ENCODE measurements at places on chromosomes 1 and 21. TPM values are rescaled to one million over a fixed set of nuclear protein-coding genes. Genes with fewer than 3 reads are reported as not detected.
A peak's percentile ranks its signal among the peaks of the same experiment; 100 is the strongest.

DNA sequence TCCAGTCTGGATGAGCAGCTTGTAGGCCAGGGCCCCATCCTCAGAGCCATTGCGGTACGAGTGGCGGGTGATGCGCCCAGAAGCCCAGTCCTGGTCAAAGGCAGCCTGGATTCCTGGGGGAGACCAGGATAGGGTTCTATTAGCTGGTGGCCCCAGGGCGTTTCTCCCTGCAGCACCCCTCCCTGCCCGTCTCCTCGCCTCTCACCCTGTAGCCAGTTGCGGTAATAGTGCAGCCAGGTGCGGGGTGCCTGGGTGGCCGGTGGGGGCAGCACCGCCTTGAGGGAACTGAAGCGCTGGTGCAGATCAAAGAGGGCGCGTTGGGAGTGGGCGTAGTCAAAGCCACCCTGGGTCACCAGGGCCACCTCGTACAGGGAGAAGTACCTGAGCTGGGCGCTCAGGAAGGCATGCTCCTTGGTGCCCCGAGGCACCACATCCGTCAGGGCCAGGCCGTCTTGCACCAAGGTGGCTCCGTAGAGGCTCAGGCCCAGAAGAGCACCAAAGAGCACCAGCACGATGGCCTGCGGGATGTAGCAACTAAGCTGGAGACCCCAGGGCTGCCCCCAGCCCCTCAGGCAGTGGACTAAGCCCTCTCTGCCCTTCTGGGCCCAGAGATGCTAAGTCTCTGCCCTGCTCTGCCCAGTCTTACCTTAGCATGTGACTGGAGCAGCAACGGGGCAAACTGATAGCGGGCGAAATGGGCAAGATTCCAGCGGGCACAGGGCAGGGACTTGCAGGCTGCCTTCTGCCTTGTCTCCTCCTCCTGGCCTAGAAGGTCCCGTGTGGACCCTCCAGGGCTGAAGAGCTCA lies 15.7 kb downstream of the PTCH2 start:
- no peak for DNase-seq
- no peak overlapping the region for H3K4me3 ChIP-seq
- H3K27me3 ChIP-seq = no peaks in the 10 kb centered on the region
- peak overlapping the region; percentile 48 for H3K27ac ChIP-seq
- peaks cover 4% of the 10 kb centered on the region for H3K4me1 ChIP-seq
- H3K36me3 ChIP-seq = no peaks in the 10 kb centered on the region

The FCER1G gene
- total RNA-seq = 22.1 TPM

The SPRR2G gene
- not detected for total RNA-seq

The TDRD5 gene
- not detected for total RNA-seq

The RPS6KC1 gene
- total RNA-seq = 13.4 TPM

DNA sequence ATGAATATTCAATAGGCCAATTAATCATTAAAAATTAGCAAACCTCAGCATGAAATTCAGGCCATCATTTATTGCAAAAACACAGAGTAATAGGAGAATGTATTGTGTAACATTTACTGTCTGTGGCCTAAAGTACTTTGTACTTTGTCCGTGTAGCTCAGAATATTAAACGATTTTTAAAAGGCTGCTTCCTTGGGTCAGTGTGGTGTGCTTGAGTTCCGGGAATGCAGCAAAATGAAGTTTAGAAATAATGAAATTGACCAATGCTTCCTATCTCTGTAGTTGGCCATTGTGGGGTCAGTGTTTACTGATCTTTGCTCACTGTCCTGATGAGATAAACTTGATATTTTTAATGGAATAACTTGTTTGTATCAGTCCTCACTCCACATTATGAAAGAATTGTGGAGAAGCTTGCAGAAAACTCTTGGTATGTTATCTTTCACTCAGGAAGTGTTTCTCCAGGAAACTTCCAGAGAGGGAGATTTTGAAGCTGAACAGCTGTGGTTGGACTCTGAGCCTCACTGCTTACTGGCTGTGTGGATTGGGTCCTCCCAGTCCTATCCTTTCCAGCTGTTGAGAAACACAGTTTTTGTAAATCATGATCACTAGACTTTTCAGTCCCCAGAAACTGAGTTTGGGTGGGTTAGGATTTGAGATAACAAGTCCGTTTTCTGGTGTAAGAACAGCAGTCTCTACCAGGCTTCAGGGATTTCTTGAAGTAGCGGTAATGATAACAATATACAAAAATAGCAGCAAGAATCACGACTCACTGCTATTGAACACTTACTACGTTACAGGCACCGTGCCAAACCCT lies 19.2 kb upstream of the MTARC1 start:
- no peak overlapping the region for H3K4me3 ChIP-seq
- DNase-seq = no peak
- no peaks in the 10 kb centered on the region for H3K36me3 ChIP-seq
- no peak overlapping the region for H3K27ac ChIP-seq
- H3K4me1 ChIP-seq = no peaks in the 10 kb centered on the region
- H3K27me3 ChIP-seq = peaks cover 3% of the 10 kb centered on the region

DNA sequence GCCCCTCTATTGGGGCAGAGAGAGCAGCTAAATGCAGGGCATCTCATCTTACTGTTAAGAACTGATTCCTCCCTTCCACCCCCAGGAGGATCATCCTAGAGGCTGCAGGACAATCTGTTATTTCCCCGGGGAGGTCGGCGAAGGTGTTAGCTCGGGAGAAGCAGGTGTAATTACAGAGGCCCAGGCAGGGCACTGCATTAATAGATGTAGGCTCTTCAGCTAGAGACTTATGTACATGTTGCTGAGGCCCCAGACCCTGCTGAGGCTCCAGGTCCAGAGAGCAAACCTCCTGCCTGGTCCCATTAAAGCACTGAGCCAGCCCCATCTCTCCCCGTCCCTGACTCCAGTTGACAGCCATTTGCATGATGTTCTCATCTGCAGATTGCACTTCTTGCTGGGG lies 320.3 kb upstream of the VAMP3 start:
- no peaks in the 10 kb centered on the region for H3K27me3 ChIP-seq
- H3K4me3 ChIP-seq = no peak overlapping the region
- no peaks in the 10 kb centered on the region for H3K36me3 ChIP-seq
- DNase-seq = no peak
- no peak overlapping the region for H3K27ac ChIP-seq

DNA sequence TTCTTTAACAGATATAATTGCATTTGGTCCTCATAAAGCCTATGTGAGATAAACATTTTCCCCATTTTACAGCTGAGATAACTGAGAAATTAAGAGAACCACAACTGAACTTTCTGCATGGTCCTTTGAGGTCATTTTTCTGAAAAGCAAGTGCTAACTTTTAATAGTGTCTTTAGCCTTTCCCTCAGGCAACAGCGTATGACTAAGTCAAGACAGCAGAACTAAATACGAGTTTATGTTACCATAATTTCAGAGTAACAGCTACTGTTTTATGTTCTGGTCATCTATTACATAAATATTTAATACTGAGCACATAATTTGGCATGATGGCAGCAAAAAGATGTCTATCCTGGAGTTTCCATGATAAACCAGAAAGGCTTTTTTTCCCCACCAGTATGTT lies 95.6 kb downstream of the OLFML2B start:
- H3K27me3 ChIP-seq = no peaks in the 10 kb centered on the region
- H3K36me3 ChIP-seq = peaks cover 19% of the 10 kb centered on the region
- H3K4me1 ChIP-seq = peaks cover 5% of the 10 kb centered on the region
- no peak overlapping the region for H3K27ac ChIP-seq
- H3K4me3 ChIP-seq = no peak overlapping the region

DNA sequence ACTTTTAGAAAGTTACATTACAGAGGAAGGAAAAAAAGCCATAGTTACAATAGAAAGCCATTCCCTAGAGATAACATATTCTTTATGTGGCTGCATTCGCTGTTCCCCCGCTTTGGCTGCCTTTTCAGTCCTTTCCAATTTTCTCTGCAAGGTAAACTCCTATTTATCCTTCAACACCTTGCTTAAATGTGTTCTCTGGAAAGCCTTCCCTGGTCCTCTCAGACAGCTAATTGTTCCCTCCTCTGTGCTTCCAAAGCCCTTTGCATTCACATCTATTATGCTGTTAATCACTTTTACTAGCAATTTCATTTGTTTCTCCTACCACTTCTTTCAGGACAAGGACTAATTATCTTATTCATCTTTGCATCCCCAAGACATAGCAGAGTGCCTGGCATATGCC lies 1.6 kb downstream of the PHC2 start:
- no peak overlapping the region for H3K27ac ChIP-seq
- no peak overlapping the region for H3K4me3 ChIP-seq
- no peak for DNase-seq
- H3K27me3 ChIP-seq = peaks cover 6% of the 10 kb centered on the region
- H3K4me1 ChIP-seq = peaks cover 8% of the 10 kb centered on the region

- H3K4me1 ChIP-seq = peaks cover 12% of the 10 kb centered on the region
- peak overlapping the region; percentile 52 for H3K4me3 ChIP-seq
- peak; percentile 28 for DNase-seq
Observed at GRCh38 chr1:20729990-20730689, 2.4 kb downstream of the SH2D5 start.

The AKNAD1 gene
- total RNA-seq = not detected
